ENCODE measurements at places on chromosomes 2 and 18.
A peak's percentile ranks its signal among the peaks of the same experiment; 100 is the strongest.

GRCh38 chr2:48400553-48401164 lies 129.3 kb upstream of the STON1 start:
- no peak for DNase-seq

DNA sequence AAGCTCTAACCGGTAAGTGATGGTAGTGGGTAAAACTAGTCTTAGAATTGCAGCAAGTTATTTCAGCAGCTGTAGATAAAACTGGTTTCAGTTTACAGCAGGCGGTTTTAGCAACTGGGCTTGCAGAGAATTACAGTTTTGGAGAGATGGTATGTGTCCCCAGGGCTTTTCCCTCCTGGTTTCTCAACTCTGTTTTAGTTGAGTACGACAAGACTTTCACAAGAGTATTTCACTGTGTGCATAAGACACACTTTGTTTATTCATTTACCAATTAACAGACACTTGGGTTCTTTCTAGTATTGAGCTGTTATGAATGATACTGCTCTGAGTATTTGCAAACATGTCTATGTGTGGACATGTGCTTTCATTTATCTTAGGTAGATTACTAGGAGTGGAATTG lies 65.6 kb upstream of the RFX8 start:
- DNase-seq, result no peak

GRCh38 chr2:209640358-209640757 lies 131.3 kb upstream of the UNC80 start:
- DNase-seq, result no peak

DNA sequence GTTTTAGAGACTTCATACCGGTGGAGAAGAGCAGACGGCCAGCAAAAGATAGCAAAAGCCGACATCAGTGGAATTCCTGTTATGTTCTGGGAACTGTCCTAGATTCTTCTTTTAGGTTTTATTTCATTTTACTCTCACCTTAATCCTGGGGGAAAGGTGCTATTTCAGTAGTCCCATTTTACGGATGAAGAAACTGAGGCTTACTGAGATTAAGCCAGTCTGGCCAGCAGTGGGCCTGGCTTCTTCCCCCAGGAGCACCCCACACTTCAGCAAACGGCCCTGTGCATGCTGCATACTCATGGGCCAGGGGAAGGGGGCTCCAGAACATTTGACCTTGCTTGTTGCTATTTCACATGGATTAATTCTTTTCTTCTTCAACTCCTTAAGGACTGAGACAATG lies 56.7 kb downstream of the NTSR2 start:
- DNase-seq, result no peak

GRCh38 chr2:96102596-96103186 lies 13.7 kb downstream of the ADRA2B start:
- no peak for DNase-seq

- DNase-seq, result no peak
These were observed 132.2 kb downstream of the DNER start for GRCh38 chr2:229582151-229582550.

DNA sequence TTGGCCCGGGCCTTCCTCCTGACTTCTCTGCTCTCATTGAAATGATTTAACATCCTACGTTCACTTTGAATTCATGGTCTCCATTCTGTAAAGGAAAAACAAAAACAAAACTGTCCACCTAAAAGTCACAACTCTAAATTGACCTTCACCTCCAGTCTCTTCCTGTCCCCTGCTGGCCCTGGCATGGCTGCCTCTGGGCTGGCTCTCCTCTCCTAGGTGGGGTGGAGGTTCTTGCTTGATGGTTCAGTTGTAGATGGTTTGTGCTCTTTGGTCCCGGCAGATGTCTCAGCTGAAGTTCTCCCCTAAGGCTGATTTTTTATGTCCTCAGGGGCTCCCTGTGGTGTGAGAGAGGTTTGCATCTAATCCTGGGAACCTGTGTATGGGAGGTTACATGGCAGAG lies 121.1 kb downstream of the ACKR3 start:
- DNase-seq, result no peak

DNA sequence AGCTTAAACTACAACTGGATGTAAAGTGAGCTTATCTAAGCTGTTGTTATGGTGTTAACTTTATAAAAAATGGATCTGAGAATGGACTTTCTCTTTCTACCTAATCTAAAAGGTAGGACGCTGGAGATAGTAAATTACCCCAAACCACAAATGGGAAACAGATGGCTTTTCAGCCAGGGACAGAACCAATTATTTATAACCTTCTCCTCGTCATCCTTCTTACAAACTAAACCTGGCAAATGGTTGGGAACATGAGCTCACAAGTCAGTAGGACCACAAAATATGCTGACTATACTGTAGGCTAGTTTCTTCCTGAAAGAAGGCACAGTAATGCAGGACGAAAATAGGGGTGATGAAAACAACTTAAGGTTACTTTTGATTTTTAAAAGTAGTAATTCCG lies 32.7 kb upstream of the ZDBF2 start:
- no peak for DNase-seq

DNA sequence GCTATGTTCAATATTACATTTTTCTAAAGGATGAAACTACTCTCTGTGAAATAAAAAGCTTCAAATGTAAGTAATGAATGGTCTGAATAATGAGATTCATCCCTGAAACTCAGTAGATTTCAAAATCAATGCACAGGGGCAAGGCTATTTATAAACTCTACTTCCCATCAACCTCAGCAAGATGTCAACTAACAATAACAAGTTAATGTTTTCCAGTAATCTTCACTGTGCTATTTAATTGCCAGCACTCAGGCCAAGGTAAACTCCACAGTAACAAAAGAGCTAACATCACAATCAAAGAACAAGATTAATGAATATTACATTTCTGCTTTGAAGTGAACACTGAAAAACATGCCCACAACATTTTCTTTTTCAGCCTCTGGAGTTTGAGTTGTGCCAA lies 144.3 kb upstream of the ZFP36L2 start:
- peak; percentile 67 for DNase-seq
